ENCODE measurements at places on chromosomes 3 and 15.

DNA sequence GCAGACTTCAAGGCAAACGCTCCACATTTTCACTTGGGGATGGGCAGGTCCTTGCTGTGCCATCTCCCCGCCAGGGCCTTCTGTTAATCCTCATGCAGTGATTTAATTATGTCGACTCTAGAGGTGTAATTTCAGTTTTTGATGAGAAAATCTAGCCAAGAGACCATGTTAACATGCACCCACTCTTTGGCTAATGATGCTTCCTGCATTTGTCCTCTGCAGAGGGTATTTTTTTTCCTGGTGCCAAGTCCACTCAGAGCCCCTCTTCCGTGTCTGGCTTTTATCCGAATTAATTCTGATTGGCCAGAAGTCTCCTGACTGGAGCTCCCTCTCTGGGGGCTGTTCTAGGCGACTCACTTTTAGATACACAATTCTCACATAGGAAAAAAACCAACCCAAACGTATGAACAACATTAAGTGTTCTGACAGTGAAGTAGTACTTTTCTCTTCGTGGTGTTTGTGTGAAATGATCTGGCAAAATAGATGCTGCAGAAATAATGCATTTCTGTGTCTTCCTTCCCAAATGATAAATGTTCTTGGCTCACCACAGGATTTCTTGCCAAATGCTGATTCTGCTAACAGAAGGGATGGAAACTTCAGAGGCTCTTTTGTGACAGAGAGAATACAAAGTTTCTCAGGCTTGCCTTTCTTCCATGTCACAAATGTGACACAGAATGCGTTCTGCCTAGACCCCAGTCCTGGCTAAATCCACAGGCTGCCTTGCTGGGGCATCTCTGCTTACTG lies 190.0 kb downstream of the CACNA2D3 start:
- DNase-seq, result no peak

DNA sequence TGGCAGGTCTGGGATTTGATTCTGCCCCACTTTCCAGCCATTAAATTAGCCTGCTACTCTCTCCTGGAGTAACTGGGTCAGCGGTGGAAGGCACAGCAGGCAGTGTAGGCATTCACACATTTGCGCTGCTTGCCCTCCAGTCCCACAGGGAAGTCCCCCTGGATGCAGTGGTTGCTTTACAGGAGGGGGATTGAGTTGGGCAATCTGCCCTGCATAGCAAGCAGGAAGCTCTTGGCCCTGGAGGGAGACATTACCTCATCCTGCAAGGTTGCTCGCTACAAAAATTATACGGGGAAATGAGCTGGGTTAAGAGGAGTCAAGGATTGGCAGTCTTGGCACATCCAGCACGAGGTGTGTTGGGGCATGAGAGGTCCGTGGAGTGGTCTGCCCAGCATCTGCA lies 14.8 kb downstream of the MCM2 start:
- no peak for DNase-seq

DNA sequence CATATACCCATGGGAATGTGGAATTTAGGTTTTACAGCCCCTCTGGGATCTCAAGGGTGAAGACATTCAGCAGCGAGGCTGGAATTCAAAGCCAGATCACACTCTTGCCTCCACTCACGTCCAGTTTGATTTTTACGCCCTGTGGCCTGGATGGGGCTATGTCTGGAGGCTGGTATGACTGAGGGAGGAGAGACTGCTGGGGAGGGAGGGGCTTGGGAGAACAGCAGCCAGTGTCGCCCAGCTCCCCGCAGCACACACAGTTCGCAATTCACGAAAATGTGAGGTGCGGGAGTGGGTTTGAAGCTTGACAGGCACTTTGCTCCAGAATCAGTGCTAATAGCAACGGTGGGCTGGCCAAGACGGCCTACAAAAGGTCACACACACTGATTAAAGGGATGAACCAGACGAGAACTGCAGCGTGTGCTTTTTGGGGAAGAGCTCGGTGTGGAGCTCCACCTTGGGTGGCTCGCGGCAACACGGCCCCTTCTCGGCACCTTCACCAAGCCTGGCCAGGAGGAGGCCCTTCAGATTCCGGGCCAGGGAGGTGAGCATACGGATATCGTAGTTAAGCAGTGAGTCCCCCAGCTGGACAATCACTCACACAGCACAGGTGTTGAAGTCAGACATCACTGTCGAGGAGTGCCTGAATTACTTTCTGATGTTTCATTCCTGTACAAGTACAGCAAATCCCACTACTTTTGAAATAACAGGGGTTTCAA lies 16.4 kb downstream of the EHD4 start:
- no peak for DNase-seq

GRCh38 chr3:45067941-45068340 lies 41.8 kb downstream of the CLEC3B start:
- no peak for DNase-seq

DNA sequence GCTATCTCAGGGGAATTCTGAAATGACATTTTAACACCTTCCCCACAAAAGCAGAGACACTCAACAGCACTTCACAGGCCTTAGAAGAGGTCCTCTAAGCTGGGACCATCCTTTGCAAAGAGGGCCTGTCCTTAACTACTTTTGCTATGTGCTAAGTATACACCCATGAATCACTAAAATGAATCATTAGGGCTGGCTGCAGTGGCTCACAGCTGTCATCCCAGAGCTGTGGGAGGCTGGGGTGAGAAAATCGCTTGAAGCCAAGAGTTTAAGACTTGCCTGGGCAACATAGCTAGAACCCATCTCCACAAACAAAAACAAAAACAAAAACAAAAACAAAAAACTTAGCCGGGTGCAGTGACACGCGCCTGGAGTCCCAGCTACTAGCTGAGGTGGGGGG lies 53.9 kb upstream of the MELTF start:
- DNase-seq, result peak; percentile 16

DNA sequence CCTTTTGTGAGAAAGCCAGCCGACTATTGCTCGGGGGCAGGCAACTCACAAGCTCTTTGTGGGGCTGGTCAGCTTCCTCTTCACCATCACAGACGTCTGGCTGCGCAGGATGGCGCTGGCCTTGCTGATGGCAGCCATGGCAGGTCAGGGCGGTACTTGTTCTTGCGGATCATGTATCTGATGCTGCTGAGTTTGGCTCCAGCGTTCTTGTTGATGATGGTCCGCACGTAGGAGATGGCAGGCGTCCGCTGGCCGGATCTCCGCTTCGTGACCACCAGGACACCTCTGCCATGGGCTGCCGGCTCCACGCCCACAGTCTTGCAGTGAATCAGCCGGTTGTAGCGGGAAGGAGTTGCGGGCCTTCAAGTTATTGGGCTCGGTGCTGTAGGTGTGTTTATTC lies 67.9 kb upstream of the SLC7A14 start:
- no peak for DNase-seq

GRCh38 chr15:67121644-67122605 lies 56.5 kb downstream of the SMAD3 start:
- no peak for DNase-seq

DNA sequence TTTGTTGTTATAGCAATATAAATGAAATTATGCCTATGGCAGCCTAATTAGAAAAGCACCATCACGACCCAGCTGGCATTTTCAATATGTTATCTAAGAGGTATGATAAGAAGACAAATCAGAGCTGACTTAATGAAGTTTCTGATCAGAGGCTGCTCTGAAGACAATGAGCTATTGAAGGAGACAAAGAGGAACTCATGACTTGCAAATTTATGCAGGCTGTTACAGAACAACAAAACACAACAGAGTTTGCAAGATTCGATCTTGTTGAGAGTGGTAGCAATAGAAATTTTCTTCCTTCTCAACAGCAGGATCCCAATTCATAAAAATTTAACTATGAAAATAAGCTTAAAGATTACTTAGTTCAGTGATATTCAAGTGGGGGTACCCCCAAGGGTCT lies 7.7 kb downstream of the CCDC54 start:
- DNase-seq, result no peak

DNA sequence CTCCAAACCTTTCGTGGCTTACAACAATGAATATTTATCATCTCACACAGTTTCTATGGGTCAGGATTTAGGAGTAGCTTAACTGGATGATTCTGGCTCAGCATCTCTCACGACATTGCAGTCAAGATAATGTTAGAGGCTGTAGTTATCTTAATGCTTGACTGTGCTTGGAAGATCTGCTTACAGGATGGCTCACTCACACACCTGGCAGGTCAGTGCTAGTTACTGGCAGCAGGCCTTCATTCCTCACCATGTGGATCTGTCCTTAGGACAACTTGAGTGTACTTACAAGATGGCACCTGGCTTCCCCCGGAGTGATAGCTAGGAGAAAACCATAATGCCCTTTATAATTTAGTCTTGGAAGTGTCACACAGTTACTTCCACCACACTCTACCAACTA lies 32.8 kb upstream of the OXTR start:
- no peak for DNase-seq

GRCh38 chr3:28575746-28576613 lies 227.4 kb upstream of the AZI2 start:
- DNase-seq, result no peak

DNA sequence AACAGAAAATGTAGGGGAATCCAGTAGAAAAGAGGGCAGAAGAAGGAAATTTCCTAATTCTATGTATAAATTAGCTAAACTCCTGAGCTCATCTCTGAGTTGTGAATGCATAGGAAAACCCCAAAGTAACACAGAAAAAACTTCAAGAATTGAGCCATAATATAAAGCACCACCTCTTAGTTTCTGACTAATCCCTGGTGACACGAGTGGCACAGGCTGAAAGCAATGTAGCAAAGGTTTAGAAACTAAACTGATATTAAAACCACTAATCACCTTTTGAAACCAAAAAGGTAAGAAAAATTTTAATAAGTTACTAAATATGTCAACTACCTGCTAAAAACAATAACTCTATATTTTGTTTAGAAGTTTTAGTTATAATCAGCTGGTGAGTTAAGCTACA lies 255.6 kb upstream of the NECTIN3 start:
- no peak for DNase-seq

DNA sequence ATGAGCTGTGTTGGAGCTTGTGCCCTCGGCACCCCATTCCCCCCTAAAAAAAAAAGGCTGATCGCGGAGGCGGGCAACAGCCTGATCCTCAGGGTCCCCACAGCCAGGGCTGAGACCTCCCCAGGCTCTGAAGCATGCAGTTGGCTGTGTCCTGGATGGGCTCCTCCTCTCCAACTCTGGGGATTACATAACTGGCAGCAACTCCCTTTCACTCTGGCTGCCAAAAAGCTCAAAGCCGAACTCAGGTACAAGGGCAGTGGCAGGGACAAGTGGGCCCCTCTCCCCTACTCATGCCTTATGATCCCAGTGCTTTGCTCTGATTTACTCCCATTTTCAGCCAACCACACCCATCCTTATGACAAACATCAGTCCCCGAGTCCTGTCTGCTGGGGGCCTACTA lies 18.3 kb downstream of the TPRA1 start:
- DNase-seq, result no peak

DNA sequence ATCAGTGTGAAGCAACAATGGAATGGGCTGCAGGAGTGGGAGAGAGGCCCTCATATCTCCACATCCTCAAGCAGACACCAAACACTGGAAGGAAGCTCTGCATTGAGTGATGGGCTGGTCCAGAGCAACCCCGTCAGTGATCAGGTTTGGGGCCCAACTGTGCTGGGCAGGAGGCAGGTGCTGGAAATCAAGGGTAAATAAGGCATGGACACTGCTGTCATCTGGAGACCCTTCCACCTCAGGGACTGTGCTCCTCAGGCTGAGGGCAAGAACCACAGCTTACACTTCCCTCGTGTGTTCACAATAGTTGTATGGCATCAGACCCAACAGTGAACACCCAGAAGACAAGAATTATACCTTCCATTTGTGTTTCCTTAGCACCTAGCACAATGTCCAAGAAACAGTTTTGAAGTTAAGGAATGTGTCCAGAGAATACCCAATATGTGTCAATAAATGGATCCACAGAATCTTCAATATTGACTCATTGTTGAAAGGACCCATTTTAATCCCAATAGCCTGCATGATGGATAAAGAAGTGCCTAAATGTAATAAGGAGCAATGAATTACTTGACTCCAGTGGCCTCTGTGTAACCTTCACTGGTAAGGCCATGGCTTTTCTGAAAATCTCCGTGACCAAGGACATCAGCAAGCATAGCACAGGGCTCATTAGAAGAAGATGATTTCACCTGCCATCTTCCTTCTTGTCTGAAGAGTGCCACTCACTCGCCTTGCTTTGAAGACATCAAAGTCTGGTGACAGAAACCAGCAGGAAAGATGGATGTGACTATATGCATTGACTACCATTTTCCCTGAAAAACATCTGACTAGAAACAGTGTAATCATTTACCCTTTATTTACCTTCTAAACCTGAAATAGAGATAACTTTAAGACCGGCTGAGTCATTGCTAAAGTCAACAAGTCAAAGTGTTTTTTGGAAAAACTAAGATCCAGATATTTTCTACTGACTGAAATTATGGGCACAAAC lies 7.0 kb upstream of the AHSG start:
- DNase-seq, result no peak

GRCh38 chr15:58465866-58466517 lies 34.2 kb downstream of the LIPC start:
- no peak for DNase-seq

GRCh38 chr3:101518421-101518871 lies 5.4 kb upstream of the SENP7 start:
- DNase-seq, result peak; percentile 29

DNA sequence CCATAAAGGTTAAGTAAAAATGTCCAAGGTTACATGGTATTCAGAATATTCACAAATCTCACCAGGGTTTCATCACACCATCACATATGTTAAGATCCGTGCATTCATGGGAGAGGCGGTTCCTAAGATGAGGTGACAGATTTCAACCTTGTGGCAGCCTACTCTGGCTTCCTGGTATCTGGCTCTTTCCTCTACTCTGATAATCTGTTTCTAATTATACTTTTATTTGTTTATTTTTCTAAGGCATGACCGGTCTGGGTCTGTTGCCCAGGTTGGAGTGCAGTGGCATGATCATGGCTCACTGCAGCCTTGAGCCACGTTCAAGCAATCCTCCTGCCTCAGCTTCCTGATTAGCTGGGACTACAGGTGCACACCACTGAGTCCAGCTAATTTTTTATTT lies 34.4 kb downstream of the RAF1 start:
- no peak for DNase-seq

DNA sequence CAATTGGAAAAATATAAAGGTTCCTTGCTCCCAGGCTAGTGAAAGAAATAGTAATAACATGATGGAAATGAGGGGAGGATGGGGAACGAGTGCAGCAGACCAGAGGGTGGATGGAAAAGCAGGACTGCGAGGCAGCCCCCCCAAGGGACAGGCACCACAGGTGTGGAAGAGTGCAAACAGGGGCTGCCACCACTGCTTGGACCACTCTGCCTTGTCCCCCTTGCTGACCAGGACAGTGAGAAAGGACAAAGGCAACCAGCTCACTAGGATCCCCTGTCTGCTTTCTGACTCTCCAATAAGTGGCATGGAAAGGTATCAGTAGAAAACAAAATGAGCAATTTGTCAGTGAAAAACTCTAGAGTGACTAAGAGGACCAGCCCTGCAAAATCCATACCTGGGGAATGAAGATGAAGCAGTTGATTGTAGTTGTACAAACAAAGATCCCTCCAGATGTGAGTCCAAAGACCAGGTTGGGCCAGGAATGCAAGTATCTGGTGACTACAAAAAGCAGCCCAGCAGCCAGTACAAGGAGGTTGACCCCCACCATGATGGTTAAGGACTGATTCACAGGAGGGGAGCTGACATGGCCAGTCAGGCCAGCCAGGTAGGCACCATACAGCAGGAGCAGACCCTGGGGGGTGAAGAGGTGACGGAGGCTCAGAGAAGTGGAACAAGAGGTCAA lies 86.6 kb upstream of the GSK3B start:
- no peak for DNase-seq

- no peak for DNase-seq
Observed at GRCh38 chr3:15973940-15974339, 176.2 kb upstream of the ANKRD28 start.

- DNase-seq, result no peak
Observed at GRCh38 chr15:67140078-67140833, 74.9 kb downstream of the SMAD3 start.

Data from stimulated activated CD4-positive, alpha-beta T cell treated with anti-CD3 and anti-CD28 coated beads, Interleukin-2, amount 100 ng/mL, for 48 hours (primary cell).